ENCODE measurements at places on chromosomes 6 and 20.

DNA sequence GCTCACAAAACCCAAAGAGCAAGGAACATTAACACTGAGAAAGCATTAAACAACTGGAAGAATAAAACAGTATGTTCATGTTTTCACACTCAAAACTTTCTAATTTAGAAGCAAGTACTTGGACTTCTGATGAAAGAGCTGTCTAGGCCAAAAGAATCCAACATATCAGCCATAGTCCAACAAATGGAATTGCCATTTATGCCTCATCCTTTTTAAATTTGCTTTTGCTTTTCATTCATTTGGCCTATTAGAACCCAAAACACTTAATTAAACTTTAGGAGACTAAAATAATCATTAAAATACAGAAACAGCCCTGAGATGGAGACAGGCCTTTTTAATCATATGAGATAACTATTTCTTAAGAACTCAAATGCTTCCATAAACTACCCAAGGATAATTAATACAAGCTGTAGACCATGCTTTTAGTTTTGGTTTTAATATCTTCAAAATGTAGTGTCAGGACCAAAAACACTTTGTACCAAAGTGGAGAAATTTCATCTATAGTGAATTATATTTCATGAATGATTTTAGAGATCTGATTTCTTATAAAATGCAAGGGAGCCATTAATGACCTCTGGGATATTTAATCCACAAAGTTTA is 166.5 kb downstream of the KIF6 start:
- DNase-seq = no peak

GRCh38 chr6:13803581-13803980 is 10.8 kb downstream of the MCUR1 start:
- no peak for DNase-seq

DNA sequence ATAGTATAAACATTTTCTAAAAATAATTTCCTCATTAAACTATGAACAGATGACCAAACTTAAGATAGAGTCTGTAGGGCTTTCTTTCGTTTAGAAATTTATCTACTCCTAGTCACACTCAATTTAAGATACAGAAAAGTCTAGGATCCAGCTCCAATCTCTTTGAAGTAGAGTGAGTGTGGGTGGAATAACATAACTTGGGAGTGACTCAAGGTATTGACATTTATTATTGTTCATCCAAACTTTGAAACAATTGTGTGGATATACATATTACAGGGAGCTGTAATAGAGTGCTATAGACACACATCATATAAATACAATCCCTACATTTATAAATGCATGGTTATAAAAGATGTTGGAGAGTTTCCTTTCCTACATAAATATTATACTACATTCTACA is 715.2 kb upstream of the MANEA start:
- no peak for DNase-seq

- DNase-seq = no peak
These were observed 166.9 kb downstream of the EDN1 start for GRCh38 chr6:12457094-12457493.

DNA sequence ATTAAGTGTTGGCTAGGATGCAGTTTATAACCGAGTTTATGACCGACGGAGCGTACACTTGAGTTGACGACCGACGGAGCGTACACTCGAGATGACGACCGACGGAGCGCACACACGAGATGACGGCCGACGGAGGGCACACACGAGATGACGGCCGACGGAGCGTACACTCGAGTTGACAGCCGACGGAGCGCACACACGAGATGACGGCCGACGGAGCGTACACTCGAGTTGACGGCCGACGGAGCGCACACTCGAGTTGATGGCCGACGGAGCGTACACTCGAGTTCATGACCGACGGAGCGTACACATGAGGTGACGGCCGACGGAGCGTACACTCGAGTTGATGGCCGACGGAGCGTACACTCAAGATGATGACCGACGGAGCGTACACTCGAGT is 119.8 kb downstream of the HUS1B start:
- DNase-seq = no peak

DNA sequence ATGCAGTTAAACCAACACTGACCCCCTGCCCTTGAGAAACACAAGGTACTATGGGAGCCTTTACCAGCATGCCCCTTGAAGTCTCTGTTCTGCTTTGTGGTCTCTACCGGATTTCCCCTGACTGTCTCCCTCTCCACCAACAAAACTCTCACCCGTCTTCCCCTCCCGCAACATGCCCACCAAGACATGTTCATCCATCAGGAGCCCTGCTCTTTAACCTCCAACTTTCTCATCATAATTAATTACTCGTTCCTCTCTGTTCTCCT is 1.1 kb downstream of the ZNF165 start:
- peak; percentile 21 for DNase-seq

- no peak for DNase-seq
These were observed 10.8 kb downstream of the STX16 start for GRCh38 chr20:58661598-58662473.

DNA sequence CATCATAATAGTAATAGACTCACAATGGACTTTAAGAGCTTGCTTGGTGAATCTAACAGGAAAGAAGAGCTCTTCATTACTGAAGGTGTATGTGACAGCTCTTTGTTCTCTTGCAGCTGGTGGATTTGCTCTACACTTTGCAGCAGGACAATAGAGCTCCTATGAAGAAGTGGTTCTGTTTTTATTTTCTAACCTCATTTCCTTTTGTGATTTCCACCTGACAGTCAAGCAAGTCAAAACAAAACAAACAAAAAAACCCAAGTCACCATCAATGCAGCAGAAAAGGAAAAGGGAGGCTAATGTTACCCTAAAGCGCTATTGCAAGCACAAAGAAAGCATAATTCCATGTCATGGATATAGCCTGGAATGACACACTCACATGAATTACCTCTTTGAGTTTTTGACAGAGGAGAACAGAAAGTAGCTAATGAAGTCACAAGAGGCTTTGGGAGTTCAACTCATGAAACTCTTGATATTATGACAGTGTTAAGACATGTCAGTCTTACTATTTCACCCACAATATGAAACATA is 1188.1 kb downstream of the EPHA7 start:
- no peak for DNase-seq

DNA sequence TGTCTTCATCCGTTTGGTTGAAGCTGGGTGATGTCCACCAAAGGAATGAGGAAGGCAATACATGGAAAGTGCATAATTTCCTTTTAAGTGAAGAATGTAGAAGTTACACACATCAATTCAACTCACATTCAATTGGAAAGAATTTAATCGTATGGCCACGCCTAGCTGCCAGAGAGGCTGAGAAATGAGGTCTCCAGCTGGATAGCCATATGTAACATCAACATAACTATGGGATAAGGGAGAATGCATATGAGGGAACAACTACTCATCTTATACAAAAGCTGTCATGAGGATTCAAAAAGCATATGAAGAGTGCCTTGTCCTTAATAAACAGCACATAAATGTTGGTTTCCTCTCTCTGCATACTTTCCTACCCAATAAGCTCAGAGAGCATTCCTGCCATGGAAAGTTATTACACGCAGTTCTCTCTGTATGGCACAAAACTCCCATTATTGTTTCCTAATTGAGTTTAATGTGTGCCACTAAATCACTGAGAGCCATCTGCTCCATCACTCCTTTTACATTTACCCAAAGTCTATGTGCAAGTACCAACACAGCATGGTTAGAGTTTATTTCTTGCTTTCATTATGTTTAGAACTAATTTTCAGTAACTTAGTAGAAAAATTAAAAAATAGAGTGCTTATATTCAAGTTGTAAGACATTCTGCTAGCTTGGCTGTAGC is 21.4 kb upstream of the TFAP2D start:
- no peak for DNase-seq

GRCh38 chr6:131897050-131897435 is 54.1 kb downstream of the CCN2 start:
- DNase-seq = no peak

DNA sequence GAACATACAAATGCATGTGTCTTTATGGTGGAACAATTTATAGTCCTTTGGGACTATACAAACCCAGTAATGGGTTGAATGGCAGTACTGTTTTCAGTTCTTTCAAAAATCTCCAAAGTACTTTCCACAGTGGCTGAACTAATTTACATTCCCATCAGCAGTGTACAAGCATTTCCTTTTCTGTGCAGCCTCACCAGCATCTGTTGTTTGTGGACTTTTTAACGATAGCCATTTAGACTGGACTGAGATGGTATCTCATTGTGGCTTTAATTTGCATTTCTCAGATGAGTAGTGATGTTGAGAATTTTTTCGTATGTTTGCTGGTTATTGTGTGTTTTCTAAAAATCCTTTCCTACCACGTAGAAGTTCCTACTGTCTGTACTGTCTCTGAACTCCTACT is 327.2 kb upstream of the ZFP64 start:
- no peak for DNase-seq

GRCh38 chr6:36128793-36129192 is 1.5 kb upstream of the MAPK13 start:
- no peak for DNase-seq

DNA sequence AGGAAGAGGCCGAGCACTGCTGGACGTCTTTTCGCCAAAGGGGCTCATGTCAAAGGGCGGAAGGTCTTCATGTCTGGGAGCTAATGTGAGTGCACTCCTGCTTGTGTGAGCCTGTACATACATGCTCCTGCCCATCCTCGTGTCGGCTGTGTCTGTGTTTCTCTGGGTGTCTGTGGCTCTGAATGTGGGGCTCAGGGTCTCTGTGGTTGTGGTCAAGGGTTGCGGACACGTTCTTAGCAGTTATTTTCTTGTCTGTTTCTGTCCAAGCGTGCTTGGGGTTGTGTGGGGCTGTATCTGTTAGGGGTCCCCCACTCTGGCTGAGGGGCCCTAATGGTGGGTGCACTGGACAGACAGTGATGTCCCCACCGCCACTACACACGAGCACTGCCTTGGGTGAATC is 2.9 kb downstream of the AVP start:
- no peak for DNase-seq

- no peak for DNase-seq
These were observed 9.6 kb downstream of the GATA5 start for GRCh38 chr20:62466072-62466760.

- no peak for DNase-seq
These were observed 23.5 kb downstream of the PPP1R3G start for GRCh38 chr6:5108536-5109150.

DNA sequence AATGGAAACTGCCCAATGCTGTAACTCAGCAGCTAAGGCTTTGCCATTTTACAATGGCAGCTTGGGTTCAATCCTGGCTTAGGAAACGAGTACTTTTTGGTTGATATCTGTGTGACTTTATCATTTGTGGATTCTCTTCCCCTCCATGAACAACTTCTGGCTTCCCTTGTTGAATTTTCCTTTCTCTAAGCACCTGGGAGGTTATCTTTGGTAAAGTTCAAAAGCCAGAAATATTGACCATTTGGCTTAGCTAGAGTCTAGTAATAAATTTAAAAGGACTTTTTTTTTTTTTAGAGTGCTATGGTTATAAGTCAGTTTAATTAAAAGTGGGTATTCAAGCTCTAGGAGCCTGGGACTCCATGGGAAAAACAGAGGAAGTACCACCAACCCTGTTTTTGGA is 31.7 kb upstream of the TPD52L1 start:
- no peak for DNase-seq

GRCh38 chr6:17032988-17033634 is 68.7 kb upstream of the STMND1 start:
- DNase-seq = no peak

GRCh38 chr20:49914310-49915117 is 815 bp downstream of the SPATA2 start:
- DNase-seq = no peak

DNA sequence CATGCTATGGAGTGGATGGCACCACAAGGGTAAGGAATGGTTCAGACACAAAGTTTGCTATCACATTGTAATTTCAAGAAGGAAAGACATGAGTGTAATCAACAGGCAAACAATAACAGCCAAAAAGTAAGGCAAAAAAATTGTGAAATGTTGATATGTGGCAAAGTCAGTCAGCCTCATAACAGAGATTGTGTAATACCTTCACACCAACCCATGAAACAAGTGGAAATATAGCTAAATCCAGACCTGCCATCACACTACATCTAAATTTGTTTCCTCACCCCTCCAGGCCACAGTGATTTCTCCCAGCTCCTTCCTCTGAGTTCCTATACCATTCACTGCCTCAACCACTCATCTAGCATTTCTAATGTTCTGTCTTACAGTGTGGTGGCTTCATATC is 37.3 kb downstream of the SIM1 start:
- DNase-seq = no peak

- no peak for DNase-seq
These were observed 166.8 kb upstream of the GRIK2 start for GRCh38 chr6:101226677-101227135.

DNA sequence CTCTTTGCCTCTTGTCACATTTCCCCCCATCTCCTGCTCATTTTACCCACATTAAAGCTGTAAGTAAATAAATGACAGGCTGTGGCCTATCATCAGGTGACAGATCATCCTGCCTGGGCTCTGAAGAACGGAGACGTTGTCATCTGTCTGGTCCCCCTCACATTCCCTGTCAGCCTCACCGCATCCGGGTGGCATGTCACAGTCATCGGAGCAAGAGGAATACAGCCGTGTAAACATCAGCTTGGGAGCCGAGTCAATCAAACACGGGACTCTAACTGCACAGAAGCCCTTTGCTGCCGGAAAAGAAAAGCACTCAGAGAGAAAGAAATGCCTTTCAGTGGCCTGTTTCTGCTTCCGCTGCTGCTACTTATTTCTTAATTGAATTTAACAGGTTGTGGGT is 371.9 kb upstream of the ID4 start:
- no peak for DNase-seq

GRCh38 chr20:62624325-62624690 is 18.0 kb upstream of the SLCO4A1 start:
- DNase-seq = no peak

DNA sequence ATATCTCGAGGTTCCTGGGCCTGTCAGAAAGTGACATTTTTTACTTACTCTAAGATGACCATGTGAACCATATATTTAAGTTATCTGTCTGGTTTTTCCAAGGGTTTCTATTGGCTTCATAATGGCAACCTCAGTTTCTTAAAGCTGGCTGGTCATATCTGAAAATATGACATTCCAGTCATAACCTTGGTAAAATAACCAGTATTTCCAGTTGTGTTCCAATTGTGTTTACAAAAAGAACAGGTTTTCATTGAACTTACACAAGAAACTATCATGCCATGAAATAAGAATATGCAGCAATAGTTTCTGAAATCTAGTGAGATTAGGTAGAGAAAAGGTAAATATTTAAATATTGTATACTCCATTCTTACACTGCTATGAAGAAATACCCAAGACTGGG is 61.7 kb upstream of the HMGN3 start:
- DNase-seq = no peak

DNA sequence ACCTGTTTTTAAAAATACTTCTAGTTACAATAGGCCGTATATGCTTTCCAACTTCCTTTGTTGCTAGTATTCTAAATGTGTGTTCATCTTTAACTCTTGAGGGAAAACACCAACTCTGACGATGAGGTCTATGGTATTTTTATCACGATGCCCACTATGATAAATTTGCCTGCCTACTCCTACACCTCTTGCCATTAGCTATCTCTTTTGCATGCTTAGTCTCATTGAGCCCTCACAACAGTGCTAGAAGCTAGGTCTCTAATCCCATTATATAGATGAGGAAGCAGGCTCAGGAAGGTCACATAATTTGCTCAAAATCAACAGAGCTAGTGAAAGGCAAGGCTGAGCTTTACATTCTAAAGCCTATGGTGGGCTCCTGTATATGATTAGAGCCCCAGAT is 13.2 kb downstream of the AAR2 start:
- no peak for DNase-seq

- no peak for DNase-seq
These were observed 12.1 kb downstream of the NHSL1 start for GRCh38 chr6:138487102-138487604.
